Stimulated activated CD8-positive, alpha-beta memory T cell treated with anti-CD3 and anti-CD28 coated beads, Interleukin-15, amount 100 ng/mL, for 4 hours (primary cell): ENCODE measurements at places on chromosomes 11 and 22.

DNA sequence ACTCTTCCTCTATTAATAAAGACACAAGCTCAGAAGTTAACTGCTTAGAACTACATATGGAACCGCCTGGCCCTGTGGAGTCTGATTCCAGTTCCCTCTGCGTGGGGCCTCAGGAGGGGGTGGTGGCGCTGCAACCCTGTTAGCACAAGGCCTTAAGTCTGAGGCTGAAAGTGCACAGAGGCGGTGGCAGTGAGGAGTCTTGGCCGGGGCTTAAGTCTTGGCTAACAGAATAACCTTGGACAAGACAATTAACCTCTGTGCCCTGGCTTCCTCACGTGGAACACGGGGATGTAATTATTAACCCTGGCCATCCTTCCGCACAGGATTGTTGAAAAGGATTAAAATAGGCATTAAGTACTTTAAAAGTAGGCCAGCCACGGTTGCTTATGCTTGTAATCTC lies 191.5 kb downstream of the CEP164 start:
- DNase-seq, result no peak

DNA sequence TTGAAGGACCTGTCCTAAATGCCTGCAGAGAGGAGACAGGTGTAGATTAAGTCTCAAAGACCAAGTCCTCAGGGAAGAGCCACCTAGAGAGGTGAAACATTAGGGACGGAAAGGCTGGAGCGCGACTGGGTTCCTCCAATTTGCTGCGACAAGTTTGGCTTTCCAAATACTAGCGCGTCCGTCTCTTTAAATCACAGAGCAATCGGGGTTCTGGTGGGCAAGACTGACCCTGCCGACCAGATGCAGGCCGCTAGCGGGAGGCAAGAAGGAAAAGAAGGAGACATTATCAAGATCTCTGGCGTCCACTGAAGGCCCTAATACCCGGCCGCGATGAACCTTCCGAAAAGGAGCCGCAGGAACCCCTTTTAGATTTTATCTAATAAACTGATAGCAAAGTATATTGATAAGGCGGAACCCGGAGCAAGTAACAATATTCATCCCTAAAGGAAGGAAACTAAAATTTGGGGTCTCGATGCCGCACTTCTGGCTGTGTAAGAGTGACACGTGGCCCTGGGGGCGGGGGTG lies 128.2 kb upstream of the C11orf58 start:
- no peak for DNase-seq

DNA sequence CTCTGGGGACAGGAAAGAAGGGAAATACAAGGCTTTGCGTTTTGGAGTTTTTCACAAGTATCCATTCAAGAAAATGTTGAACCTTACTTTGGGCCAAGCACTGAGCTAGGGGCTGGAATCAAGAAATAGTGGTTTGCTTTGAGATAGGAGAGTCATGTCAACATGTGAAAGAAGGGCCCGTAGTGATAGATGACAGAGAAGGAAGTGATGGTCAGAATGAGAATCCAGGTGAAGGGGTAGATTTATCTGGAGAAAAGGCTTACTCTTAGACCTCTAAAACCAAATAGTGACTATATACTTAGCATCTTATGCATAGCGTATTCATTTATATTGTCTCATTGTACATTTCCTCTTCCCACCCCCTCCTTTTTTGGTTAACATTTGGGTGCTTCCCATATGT lies 87.3 kb downstream of the GAB2 start:
- no peak for DNase-seq

DNA sequence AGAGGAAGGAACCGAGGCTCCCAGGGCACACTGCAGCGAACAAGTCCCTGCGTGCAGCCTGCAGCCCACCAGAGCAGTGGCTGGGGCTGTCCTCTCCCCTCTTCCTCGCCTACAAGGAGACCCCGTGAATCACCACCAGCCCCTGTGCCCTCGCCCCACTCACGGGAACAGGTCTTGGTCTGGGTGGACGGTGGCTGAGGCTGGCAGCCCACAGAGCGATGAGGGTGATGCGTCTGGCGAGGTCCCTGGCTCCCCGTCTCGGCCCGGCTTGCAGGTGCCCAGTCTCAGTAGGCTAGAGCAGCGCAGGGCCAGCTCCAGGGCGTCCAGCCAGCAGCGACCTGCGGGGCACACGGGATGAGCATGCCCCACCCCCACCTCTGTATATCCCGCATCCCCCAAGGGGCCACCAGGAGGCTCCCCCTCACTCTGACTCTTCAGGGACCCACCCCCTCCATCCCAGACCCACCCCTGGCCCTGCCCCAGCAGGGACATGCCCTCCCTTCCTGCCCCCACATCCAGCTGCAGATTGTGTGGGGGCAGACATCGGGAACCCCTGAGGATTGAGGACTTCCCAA lies 50.5 kb upstream of the CARS1 start:
- no peak for DNase-seq

DNA sequence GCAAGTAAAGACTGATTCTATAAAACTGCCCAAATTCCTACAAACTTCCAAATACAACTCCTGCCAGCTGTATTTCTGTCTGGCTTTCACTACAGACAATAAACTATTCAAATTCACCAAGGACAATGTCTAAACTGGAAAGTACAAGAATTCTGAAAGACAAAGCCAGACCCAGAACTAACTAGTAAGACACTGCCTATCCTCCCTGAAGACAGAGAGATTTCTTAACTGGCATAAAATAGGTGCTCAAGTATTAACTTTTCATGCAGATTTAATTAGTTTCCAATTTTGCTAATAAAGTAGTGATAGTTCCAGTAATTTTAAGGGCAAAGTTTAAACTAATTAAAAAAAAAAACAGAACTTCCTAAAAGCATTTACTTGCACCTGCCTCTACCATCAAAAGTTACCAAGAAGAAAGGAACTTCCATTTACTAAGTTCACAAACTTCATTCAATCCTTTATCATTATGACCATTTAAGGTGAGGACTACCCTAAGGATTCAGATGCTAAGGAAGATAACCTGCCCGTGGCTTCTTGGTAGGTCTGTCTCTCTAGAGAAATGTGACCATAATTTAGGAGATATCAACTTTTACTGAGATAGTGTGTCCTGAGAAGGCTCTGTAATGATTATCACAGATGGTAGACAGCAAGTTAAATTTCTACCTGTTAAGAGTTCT lies 45.2 kb downstream of the CELF1 start:
- no peak for DNase-seq

GRCh38 chr22:50320671-50321325 lies 6.0 kb downstream of the DENND6B start:
- DNase-seq, result no peak

- no peak for DNase-seq
Measured at GRCh38 chr11:34869425-34869824, 46.8 kb downstream of the APIP start.

DNA sequence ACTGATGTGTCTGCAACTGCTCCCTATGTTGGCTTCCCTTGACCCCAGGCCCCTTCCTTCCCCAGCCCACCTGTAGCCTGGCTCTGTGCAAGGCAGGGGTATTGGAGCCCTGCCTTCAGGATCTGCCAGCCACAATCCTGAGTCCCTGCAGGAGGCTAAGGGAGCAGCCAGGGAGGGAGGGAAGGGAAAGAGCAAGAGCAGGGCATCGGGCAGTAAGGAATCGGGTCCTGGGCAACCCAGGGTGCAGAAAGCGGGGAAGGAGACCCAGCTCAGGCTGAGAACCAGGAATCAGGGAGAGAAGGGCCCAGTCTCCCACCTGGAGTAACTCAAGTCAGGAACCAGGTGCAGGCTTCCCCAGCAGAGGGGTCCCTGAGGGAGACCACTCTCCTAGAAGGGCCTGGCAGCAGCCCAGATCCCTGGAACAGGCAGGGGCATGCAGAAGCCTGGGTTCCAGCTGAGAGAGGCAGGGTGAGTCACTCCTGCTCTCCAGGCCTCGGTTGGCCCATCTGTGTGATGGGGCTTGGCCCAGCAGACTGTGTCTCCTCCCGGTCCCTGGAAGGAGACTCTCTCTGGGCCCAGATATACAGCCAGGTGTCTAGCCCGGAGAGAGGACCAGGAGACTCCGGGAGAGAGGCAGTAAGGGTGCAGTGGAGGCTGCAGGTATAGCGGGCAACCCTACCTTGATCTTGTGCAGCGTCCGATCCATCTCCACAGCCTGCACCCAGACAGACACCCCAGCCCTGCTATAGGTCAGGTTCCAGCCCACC lies 13.4 kb downstream of the STARD10 start:
- DNase-seq, result no peak

DNA sequence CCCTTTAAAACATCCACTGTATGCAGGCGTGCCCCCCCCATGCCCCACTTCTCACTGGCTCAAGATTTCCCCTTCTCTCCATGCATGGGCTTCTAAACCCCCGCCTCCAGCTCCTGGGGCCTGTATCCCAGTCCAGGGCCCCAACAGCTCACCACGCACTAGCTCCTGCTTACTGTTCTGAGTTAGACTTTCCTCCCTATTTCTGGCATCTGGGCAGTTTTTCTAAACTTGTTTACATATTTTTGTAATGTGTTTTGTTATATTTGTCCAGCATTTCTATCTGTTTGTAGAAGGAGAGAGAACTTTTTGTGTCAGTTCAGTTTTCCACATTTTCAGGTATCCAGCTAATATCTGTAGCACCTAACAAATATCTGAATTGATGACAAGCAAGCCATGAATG lies 178.5 kb downstream of the SPON1 start:
- no peak for DNase-seq

DNA sequence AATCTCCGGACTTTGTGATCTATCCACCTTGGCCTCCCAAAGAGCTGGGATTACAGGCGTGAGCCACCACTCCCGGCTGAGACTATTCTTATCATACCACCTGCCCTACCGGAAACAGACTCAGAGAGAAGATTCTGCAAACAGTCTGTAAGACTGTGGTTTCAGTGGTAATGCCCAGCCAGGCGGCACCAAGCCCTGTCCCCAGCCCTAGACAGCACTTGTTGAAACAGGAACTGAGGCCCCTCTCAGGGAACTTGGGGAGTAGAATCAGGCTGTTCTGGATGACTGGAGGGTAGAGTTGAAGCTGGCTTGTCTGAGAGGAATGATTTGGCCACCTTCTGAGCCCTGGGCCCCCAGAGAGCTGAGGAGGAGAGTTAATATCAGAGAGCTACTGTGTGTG lies 1.3 kb upstream of the INSC start:
- DNase-seq, result no peak

DNA sequence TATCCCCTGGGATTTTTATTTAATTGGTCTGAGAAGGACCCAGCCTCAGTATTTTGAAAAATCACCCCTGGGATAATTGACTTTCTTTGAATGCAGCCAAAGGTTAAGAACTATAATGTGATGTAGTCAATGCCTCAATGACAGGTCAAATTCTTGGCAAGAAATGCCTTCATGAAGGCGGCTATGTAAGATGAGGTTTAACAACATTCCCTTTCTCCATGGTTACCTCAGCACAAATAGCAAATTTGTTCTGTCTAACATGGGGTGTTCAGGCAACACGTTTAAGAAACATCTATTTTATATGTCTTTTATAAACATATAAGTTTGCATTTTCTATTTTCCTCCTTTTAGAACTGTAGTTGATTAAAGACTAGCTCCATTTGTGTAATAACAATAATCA lies 5.3 kb downstream of the SLN start:
- DNase-seq, result no peak
